ENCODE measurements at places on chromosomes 3 and 15.

DNA sequence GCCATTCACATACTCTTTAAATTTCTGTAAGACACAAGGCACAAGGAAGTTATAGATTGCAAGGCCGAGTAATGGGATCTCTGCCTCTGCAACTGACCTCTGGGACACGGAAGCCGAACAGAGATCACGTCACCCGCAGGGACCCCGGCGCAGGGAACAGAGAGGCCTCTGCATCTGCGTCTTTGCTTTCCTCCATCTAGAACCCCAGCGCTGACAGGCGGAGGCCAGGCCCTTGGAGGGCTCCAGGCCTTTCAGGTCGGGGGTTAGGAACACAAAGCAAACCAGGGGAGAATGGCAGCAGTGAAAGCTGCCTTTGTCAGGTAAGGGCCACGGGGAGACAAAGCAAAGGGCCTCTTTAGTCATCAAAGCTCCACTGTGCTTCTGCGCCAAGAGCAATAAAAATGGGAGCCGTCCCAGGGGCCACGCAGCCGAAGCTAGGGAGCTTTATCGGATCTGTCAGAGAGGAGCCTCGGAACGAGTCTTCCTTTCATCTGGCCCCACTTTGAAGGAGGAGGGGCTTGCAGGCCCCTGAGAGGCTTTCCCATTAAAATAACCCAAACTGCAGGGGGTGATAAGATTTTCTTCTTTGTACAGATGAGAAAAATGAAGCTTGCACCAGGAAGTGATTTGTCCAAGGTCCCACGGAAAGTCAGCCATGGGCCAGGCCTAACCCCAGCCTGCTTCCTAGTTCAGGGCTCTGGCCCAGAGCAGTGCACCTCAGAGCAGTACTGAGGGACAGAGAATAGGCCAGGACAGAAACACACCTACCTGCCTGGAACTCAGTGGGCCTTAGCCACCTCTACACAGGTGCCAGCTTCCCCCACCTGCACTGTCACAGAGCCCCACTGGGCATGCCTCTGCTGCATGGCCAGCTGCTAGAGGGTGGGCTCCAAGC, 84.4 kb upstream of the RAD18 start:
- no peak for DNase-seq

DNA sequence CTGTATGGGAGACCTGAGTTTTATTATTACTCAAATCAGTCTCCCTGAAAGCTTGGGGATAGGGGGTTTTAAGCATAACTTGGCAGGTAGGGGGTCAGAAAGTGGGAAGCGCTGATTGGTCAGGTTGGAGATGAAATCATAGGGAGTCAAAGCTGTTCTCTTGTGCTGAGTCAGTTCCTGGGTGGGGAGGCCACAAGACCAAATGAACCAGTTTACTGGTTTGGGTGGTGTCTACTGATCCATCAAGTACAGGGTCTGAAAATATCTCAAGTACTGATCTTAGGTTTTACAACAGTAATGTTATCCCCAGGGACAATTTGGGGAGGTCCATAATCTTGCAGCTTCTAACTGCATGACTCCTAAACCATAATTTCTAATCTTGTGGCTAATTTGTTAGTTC, 17.8 kb upstream of the IQCF6 start:
- no peak for DNase-seq

GRCh38 chr3:42493126-42493797, 9.2 kb upstream of the VIPR1 start:
- peak; percentile 52 for DNase-seq

DNA sequence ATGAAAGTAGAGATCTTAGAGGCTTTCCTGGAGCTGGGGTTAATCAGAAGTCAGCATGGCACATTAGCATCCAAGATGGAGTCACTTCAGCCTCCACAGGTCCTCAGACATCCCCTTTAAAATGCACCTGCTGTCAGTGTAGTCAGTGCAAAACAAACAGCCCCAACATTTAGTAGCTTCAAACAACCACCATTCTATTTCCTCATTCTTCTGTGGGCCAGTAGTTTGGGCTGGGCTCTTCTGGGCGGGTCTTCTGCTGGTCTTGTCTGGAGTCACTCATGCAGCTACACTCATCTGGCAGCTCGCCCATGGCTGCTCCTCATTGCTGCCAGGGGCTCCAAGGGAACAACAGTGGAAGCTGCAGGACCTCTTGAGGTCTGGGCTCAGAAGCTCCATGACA, 99.9 kb downstream of the TLE3 start:
- peak; percentile 52 for DNase-seq

- no peak for DNase-seq
Observed at GRCh38 chr3:52404391-52404790, 40.5 kb downstream of the SEMA3G start.

GRCh38 chr3:126345231-126345630, 12.0 kb downstream of the KLF15 start:
- no peak for DNase-seq

DNA sequence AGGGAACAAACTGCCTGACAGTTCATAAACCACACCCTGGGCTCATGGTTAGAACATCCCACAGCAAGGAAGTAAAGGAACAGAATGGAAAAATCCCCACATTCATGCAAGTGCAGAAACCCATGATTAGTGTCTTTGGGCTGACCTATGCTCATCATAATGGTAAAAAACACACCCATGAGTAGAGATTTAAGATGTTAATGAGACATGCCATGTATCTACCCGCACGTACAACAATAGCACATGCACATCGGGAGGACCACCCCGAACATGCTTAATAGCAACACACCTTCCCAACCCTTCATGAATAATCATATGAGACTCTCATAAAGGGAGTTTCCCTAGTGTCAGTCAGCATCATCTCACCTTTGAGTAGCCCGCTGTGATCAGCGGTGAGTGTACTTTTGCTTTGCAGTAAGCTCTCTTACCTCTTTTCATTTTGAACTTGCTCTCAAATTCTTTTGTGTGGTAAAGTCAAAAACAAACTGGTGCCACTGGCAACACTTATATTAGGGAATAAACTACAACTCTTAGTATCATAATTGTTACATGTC, 23.2 kb downstream of the ZBED2 start:
- no peak for DNase-seq

- no peak for DNase-seq
Observed at GRCh38 chr15:44137750-44138149, 57.3 kb downstream of the FRMD5 start.

DNA sequence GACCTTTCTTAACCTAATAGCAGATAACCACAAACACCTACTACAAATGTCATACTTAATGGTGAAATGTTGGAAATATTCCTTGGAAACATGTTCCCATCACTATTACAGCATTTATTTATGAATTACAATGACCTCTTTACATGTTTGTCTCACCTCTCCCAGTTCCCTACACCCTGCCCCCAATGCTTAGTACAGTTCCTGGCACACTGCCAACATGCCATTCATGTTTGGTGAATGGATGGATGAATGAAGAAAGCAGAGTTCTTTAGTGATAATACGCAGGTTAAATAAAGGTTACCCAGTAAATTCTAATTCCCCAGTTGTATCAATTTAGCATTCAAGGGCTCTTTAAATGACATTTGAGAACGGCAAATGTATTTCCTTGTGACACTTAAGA, 259.9 kb upstream of the ATP11B start:
- peak; percentile 45 for DNase-seq

DNA sequence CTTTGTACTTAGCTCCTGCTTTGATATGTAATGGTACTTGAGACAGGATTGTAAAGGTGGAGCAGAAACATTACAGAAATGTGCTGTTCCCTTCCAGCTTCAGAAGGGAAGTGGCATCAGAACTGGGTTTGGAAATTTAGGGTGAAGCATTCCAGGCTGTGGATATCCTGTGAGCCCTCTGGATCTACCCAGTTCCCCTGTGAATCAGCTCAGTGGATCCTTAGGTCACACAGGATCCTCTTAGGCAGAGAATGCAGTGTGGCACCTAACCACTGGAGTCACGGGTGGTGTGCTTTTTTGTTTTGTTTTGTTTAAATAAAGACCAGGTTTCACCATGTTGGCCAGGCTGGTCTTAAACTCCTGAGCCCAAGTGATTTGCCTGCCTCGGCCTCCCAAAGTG, 66.0 kb downstream of the TRIM71 start:
- no peak for DNase-seq

DNA sequence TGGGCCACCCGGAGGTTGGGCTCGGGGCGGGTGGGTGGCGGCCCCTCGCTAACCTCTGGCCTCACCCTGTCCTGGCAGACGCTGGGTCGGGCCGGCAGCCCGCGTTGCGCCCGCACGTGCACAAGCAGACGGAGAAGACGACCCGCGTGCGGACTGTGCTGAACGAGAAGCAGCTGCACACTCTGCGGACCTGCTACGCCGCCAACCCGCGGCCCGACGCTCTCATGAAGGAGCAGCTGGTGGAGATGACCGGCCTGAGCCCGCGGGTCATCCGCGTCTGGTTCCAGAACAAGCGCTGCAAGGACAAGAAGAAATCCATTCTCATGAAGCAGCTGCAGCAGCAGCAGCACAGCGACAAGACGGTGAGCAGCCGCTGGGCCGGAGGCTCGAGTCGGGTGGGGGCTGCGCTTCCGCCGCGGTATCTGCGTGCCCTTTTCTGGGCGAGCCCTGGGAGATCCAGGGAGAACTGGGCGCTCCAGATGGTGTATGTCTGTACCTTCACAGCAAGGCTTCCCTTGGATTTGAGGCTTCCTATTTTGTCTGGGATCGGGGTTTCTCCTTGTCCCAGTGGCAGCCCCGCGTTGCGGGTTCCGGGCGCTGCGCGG, 3.7 kb downstream of the ISL2 start:
- no peak for DNase-seq

DNA sequence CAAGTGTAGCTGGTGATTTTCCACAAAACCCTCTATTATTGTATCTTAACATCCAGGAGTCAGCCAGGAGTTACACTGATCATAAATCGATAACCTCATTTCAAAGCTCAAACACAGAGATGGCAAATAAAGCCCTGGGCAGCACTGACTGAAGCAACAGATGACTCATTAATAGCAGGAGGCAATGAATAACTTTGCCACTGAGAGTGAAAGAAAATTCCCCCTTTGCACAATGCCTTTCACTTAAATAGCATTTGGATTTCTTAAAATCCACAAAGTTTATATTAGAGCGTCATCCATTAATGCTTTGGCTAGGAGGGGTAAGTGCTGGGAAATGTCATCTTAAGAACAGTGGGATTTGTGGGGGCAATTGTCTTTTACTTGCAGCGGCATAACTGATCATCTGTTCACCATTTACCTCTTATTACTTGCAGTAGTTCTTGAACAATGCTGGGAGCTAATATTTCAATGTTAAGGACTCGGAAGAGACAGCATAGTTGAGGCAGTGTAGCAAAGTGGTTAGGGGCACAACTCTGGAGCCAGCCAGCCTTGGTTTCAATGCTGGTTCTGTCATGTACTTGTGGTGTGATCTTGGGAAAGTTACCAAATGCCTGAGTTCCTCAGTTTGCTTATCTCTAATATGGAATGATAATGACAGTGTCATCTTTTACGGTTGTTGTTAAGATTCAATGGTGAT, 630.4 kb upstream of the TBL1XR1 start:
- DNase-seq: no peak
